SK-N-SH (cell line): ENCODE measurements at places on chromosomes 1 and 21. TPM values are rescaled to one million over a fixed set of nuclear protein-coding genes. Genes with fewer than 3 reads are reported as not detected.

DNA sequence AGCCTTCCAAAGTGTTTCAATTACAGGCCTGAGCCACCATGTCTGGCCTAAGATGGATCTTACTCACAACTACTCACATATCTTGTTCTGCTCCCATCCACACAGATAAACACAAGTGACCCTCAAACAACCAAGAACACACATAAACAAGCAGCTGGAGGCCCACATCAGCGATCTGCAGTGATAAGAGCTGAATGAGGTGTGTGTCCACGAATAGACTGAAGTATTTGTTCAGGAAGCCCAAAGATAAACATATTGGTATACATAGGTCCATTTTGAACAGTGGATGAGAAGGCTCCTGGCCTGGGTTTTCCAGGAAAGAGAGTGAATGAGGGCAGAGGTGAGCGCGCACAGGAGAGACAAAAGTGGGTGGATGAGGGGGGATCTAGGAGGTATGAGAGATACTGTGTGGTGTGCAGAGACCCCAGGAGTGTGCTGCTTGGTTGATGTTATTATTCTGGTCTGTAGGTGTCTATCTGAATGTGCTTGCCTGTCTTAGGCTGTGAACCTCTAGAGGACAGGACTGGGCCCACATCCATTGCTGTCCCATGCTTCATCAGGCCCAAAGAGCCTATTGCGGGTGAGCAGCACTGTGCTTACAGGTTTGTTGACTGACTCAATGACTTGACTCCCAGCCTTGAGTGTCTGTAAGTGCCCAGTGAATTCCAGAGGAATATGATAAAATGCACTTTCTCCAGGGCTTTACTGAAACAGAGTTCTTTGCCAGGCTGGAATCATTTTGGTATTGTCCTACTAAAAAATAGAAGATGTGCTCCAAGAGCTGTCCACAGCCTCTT lies 79.9 kb upstream of the ATP1A1 start:
- DNase-seq = no peak
- H3K36me3 ChIP-seq = no peaks in the 10 kb centered on the region
- no peaks in the 10 kb centered on the region for H3K27me3 ChIP-seq
- H3K4me3 ChIP-seq = no peak overlapping the region

DNA sequence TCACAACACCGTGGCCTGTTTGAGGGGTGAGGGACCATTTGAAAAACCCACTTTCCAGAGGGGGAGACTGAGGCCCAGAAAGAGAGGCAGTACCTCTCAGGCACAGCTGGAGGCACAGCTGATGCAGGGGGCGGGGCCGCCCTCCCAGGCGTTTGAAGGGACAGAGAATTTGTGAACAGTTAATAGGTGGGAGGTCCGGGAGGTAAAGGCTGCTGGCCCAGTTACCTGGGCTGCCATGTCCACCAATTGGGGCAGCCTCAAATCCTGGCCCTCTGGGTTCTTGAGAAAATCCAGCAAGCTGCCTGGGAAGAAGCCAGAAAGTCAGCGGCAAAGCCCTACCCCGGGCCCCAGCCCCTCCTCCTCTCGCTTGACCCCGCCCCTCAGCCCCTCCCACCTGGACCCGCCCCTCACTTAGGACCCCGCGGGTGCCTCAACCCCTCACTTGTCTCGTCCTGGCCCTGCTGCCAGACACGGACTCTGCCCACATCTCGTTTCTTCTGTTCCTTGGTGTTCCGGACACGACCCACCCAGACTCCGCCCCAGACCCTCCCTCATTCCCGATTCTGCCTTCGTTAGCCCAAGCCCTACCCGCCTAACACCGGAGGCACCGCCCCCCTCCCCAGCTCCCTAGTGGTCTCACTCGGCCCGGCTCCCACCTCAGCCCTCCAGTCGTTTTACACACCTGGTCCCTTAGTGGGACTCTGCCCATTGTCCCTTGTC lies 10.8 kb upstream of the AHDC1 start:
- peaks cover 6% of the 10 kb centered on the region; the same call in 1 of the 2 replicates for H3K4me1 ChIP-seq
- no peak overlapping the region for H3K4me3 ChIP-seq
- H3K27me3 ChIP-seq = no peaks in the 10 kb centered on the region
- DNase-seq = peak; percentile 63

DNA sequence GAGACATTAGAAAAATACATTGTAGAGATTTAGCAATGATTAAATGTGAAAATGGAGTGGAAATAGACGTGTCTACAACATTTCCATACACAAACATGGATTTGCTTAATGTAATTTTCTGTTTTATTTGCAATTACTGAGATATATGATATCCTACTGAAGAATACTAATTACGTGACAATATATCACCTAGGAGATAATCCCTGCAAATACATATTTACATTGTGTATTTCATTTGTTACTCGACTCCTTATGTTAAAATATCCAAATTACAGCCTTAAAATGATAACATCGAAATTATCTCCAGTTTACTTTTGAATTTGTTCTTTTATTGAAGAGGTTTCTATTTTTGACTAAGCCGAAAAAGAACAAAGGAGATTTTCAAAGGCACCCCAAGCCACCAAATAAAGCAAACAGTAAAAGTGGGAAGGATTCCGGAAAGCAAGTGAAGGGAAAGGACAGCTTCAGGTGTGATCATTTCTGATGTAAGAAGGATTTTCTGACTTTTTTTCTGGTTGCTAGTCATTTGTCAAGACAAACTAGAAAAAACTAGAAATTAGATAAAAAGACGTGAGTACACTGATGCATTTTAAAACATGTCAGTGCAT lies 7.9 kb downstream of the LHX4 start:
- H3K4me1 ChIP-seq = no peaks in the 10 kb centered on the region
- DNase-seq = no peak
- H3K27ac ChIP-seq = no peak overlapping the region
- H3K4me3 ChIP-seq = no peak overlapping the region

- DNase-seq = no peak
- H3K27ac ChIP-seq = no peak overlapping the region
- no peaks in the 10 kb centered on the region for H3K27me3 ChIP-seq
These were observed 65.9 kb upstream of the LRRN2 start for GRCh38 chr1:204751480-204751879.

DNA sequence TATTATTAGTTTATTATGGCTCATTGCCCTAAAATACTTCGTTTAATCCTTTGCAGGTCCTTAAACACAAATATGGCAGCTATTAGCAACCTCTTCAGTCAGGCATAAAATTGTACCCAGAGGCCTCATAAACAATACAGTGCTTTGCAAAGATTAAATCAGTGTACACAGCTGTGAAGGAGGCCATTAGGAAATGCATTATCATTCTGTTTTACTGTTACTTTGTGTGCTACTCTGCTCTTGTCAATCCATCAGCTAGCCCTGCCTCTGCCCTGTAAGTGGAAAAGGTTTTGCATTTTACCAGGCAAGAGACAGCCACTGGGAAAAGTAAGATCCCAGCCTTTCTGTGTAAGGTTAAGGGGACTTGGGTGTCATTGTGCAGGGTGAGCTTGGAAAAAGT lies 415.7 kb upstream of the DAB1 start:
- no peak for DNase-seq
- peak overlapping the region; percentile 85 for H3K27ac ChIP-seq
- H3K4me3 ChIP-seq = no peak overlapping the region
- H3K4me1 ChIP-seq = peaks cover 13% of the 10 kb centered on the region
- H3K36me3 ChIP-seq = no peaks in the 10 kb centered on the region
- no peaks in the 10 kb centered on the region for H3K27me3 ChIP-seq

DNA sequence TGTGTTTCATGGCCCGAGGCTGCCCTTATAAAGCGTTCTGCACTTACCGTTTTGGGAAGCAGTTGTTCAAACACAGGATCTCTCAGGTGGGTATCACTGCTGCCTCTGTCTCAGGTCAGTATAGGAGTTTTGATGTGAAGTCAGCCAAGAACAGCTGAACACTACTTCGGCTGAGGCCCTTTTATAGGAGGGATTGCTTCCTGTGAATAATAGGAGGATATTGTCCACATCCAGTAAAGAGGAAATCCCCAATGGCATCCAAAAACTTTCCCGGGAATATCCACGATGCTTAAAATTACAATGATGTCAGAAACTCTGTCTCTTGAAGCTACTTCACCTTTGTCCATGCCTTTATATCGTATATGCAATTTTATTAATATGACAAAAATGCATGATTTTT lies at the start of gene SELE:
SELE (minus strand) TSS at position 156 of the 400 bp plus-strand sequence. CDS start 467 bp downstream, outside the sequence.
- no peak within 1 kb of the TSS for H3K4me3 ChIP-seq
- H3K27me3 ChIP-seq = no peaks in the 10 kb centered on the region
- no peak within 1 kb of the TSS for H3K27ac ChIP-seq
- H3K4me1 ChIP-seq = no peaks in the 10 kb centered on the region
- H3K36me3 ChIP-seq = no peaks in the 10 kb centered on the region

- no peaks in the 10 kb centered on the region for H3K36me3 ChIP-seq
- H3K27me3 ChIP-seq = peaks cover 12% of the 10 kb centered on the region
- no peak overlapping the region for H3K4me3 ChIP-seq
- no peak for DNase-seq
These were observed 2.0 kb downstream of the CD1B start for GRCh38 chr1:158329300-158329699.

GRCh38 chr1:7962014-7962335 lies 464 bp downstream of the PARK7 start:
- peaks cover 32% of the 10 kb centered on the region for H3K36me3 ChIP-seq
- peak; percentile 33 for DNase-seq
- peak overlapping the region; percentile 79 for H3K27ac ChIP-seq
- peak overlapping the region; percentile 72 for H3K4me3 ChIP-seq
- H3K4me1 ChIP-seq = no peaks in the 10 kb centered on the region
- H3K27me3 ChIP-seq = no peaks in the 10 kb centered on the region

CTSE gene
- polyA plus RNA-seq = not detected in 2 replicates
